NCI-H510A treated with DMSO at 0.1 percent for 48 hours (cell line): ENCODE measurements at places on chromosomes 4 and X.

- DNase-seq: no peak
These were observed 8.9 kb downstream of the ANXA3 start for GRCh38 chr4:78560296-78560963.

GRCh38 chrX:12989461-12989860, 14.6 kb downstream of the TMSB4X start:
- no peak for DNase-seq

GRCh38 chr4:6944301-6945051, 34.9 kb downstream of the TBC1D14 start:
- no peak for DNase-seq

DNA sequence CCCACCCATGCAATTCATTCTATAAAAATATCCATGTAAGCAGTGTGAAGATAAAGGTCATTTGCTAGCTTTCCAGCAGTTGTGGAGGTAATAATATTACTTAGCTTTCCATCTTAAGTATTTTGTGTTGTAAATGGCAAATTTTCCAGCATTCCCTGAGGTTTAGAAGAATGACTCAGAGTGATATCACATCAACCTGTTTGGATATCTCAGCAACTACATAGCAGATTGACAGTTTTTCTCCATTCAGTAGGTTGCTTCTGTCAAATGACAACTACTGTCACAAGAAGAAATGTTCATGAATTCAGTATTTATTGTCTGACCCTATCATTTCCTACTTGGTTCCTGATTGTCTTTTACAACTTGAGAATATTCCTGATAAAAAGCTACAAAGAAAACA, 434.9 kb upstream of the GALNTL6 start:
- no peak for DNase-seq

- DNase-seq: no peak
These were observed 29.4 kb upstream of the OPHN1 start for GRCh38 chrX:68462653-68463052.

- DNase-seq: no peak
These were observed 357.1 kb upstream of the NOCT start for GRCh38 chr4:138658518-138658917.

- DNase-seq: no peak
These were observed 48.4 kb upstream of the SPANXN4 start for GRCh38 chrX:142977128-142977914.

GRCh38 chr4:8332038-8332857, 62.7 kb downstream of the HTRA3 start:
- no peak for DNase-seq
